CD8-positive, alpha-beta T cell (primary cell): ENCODE measurements at places on chromosomes 7 and 10.

- DNase-seq: no peak
Measured at GRCh38 chr7:197413-198335, 5.3 kb downstream of the FAM20C start.

DNA sequence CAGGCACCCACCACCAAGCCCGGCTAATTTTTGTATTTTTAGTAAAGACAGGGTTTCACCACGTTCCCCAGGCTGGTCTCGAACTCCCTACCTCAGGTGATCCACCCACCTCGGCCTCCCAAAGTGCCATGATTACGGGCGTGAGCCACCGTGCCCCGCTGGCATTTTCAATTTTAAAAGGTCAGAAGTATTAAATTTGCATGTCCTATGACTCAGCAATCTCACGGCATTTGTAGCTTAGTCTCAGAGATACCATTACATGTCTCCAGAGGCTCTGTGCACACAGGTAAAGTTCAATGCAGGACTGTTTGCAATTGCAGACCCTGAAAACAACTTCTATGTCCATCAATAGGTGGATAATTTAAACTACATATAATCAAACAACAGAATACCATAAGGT is 99.2 kb downstream of the DLG5 start:
- DNase-seq: no peak

- no peak for DNase-seq
Measured at GRCh38 chr10:53476650-53477312, 704.2 kb upstream of the MBL2 start.

- no peak for DNase-seq
Measured at GRCh38 chr10:129796710-129797420, 167.2 kb downstream of the EBF3 start.

- DNase-seq: peak; percentile 27
Measured at GRCh38 chr7:55641273-55641691, 69.0 kb upstream of the VOPP1 start.

GRCh38 chr10:72081772-72082590 is 6.4 kb downstream of the SPOCK2 start:
- no peak for DNase-seq

DNA sequence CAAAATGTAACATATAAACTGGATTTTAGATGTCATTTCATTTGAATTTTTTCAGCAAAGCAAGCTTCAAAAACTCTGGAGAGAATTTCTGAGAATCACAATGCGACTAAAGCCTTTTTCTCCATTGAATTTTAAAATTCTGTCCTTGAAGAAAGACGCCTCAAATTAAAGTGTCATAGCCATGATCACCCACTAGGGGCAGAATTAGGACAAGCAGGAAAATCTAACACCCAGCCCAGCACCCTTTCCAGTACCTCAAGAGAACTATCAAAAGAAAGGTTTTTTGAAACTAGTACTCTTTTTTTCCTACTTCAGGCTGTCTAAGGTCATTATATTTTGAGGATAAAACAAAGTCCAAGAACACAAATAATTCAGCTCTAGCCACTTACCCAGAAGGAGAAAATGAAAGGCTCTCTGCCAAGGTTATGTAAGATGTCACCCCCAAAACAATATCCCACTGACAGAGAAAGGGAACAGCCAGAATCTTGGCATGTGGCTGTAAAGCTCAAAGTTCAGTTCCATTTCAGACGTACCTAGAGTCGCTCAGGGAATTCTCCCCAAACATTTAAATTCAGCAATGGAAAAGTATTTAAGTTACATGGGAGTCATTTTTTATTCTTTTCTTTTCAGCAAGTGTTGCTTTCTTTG is 299.4 kb downstream of the SNX13 start:
- DNase-seq: no peak

DNA sequence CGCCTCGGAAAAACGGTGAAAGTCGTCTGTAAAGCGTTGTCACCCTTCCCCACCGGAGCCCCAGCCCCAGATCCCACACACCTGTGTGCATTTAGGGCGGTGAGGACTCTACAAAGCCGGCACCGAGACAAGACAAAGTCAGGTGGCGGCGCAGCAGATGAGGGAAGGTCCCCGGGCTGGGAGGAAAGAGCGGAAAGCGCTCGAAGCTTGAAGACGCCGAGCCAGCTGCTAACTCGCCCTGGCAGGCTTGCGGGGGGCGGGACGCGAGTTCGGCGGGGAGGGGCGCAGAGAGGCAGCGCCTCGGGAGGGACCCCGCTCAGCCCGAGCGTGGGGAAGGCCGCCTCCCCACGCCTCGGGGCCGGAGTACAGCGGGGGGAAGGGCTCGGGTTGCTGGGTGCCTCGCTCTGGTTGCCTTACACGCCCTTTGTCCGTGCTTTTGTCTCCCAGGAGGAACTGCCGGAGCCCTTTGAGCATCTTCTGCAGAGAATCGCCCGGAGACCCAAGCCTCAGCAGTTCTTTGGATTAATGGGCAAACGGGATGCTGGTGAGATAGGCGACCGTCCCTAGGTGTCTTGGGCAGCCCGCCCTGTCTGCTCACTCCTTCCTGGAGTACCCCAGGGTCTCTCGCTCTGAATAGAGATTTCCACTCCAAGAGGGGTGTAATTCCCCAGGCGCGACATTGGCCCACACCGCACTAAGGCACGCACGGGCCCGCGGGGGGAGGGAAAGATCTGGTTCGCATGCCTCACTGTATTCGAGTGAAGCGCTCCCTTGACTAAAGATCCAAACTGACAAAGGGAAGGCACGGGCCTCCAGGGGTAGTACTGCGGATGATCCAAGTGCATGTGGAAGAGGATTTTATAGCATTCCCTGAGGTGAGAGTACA is 1.6 kb downstream of the TAC1 start:
- no peak for DNase-seq

GRCh38 chr7:20238754-20239324 is 21.7 kb upstream of the MACC1 start:
- peak; percentile 26 for DNase-seq

- DNase-seq: no peak
Measured at GRCh38 chr10:31557854-31558253, 238.8 kb downstream of the ZEB1 start.

DNA sequence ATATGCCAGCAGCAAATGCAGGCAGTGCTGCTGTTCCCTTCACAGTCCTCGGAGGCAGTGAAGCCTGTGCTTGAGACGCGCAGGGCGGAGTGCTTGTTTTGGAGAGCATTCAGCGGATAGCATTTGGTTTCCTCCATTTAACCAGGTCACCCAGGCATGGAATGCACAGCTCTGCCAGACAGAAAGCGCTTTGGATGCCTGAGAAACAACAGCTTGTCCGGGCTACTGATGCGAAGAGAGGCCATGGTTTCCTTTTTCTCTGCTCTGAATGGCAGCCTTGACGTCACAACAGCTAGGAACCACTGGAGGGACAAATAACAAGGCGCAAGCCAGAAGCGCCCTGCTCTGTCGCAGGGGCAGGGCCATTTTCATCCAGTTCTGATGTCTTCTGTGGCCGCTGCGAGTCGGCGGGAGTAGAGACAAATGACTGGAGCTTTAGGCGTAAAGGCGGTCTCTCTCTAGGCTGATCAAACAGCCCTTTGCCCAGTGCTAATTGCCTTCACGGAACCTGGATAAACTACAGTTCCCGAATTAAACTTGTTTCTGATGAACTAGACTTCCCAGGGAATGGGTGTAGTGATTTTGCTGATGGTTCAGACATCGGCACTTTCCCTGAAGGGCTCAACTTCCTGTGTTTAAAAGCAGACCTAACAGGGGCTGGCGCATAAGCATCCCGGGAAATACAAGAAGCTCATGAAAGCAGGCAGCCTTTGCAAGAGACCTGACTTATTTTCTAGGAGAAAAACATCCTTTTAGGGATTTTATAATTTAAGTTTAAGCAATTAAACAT is 187.6 kb upstream of the KLF14 start:
- DNase-seq: no peak

DNA sequence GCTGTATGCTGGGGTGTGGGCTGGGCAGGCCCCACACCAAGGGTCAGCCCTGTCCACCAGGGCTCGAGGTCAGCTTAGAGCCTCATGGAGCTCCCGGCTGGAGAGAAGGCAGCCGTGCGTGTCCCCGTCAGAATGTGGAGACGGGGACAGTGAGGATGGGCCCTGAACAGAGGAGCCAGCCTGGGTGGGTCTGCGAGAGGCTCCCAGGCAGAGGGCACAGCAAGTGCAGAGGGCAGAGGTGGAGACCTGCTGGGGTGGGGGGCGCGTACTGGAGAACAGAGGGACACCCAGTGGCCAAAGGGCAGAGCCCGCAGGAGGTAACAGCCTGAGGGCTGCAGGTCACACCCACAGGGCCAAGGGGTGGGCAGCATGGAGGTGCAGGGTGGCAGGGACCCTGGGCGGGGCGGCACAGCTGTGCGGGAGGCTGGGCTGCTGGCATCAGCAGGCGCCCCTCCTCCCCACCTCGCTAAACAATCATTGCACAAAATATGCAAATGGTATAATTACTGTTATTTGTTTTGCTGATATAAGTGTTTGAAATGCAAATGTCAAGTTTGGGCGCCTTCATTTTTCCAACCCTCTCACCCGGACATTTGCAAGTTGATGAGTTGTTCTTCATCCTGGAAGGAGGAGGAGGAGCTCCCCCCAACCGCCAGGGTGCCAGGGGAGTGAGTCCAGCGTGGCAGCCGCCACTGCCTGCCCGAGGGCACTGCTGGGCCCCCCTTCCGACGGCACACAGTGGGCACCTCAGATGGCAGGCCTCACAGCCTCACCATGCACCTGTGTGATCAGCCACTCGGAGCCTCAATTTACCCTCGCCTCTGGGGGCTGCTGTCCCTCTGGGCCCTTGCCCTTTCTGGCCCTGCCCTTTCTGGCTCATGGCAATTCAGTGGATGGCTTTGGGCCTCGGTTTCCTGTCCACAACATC is 35.0 kb downstream of the ELFN1 start:
- DNase-seq: no peak

DNA sequence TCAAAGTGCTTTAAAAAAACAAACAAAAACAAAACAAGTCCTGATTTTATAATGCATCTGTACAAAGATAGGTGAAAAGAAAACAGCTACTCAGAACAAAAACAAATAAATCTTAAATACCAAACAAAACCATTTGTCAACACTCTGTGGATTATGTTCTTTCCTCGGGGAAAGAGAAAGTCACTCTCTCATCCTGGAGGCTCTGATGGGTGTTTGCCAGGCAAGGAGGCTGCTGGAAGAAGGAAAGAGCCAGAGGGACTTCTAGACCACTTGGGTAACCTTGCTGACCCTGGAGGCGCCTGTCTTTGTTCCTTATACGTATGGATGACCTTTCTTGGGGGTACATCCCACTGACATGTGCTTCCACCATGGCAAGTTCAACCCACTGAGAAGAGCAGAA is 92.8 kb downstream of the ZRANB1 start:
- DNase-seq: no peak

DNA sequence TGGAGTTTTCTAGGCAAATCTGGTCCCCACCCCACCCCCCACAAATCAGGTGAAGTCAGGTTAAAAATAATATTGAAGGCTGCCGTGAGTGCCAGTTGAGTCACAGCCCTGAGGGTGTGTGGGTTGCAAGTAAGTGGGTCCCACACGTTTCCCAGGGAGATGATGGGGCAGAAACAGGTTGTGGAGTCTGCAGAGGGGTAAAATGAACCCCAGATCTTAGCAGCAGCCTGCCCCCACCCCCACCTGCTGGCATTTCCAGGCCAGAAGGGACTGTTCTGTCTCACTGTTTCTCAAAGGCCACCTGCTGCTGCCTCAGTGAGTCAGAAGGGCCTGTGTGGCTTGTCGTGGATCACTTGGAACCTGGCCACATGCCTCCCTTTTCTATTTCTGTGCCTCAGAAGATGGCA is 59.8 kb upstream of the SMNDC1 start:
- DNase-seq: no peak

DNA sequence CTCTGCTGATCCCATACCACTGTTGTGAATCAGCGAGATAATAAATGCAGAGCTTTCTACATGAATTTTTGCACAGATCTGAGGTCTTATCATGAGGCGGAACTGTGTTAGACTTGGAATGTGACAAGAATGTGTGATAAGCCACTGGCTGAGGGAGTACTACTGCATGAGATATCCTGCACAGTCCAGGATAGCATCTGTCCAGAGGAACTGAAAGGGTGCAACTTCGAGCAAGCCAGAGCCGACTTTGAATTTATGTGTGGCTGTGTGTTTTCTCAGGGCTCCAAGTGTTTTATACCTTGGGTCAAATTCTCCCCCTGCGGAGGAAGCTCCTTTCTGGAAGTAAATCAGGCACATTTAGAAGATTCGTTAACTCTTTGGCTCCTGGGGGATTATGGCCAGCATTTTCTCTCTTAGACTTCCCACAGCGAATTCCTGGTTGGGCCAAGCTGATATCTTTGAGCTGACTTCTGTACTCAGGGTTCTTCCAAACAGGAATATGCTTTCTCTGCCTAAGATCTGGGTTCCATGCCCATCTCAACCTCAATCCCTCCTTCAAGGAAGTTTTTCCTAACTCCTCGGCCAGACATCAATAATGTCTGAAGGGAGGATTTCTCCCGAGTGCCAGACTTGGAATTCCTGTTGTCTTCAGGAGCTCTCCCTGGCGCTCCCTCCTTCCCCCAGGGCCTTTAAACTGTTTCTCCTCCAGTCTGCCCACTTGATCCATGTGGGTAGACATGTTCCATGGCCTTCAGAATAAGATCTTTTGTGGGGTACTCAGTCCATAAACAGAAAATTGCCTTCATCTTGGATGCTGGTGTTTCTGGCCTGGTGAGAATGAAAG is 2.5 kb upstream of the MEST start:
- no peak for DNase-seq

DNA sequence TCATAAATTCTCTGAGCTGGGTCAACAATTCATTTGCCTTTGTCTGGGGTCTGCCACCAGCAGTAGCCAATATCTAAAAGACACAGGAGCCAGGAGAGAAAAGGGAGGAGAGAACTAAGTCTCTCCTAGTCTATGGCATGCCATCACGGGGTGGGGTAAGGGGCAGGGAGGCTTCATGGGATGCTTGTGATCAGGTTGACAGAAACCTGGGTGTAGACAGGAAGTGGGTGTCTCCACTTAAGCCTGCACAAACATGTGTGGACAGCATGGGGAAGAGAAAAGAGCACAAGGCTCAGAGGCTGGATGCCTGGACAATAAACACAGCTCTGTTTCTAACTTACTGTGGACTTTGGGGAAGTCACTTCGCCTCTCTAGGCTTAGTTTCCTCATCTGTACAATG is 11.5 kb upstream of the C10orf53 start:
- DNase-seq: no peak

DNA sequence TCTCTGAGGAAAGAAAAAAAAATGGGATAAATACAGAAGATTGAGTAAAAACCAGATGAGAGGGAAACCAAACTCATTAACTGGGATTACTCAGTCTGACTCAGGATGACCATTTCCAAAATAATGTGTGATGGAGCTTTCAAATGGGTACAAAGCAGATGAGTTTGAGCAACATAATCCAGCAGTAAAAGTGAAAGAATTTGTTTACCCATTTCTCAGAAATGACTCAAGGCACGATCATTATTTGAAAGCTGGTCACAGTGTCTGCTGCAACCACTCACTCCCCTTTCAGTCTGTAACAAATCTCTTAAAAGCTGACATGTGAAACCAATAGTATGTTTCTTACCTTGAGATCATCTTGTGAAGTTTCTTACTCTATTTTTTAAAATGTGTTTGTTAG is 104.7 kb upstream of the KLF14 start:
- DNase-seq: no peak

- no peak for DNase-seq
Measured at GRCh38 chr7:37714606-37715005, 31.0 kb downstream of the GPR141 start.
